Renal pelvis (tissue), 12 donors: ENCODE measurements at places on chromosomes 7 and 10. TPM values are rescaled to one million over a fixed set of nuclear protein-coding genes. Genes with fewer than 3 reads are reported as not detected.

DNA sequence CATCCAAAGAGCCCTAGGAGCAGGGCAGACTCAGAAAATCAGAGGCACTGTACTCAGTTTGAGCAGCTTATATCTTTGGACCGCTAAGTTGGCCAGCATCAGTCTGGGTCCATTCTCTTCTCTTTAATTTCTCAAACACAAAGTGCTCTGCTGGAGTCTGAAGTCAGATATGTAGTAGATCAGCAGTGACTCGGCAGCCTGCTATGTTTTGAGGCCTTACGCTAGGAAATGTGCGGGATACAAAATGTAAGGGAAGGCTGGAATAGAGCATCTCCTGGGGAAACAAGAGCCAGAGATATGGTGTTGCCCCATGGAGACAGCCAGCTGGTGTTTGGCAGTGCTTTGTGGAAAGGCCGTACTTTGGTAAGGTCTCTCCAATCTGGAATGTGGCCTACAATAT, 60.6 kb upstream of the VKORC1L1 start:
- DNase-seq: no peak

DNA sequence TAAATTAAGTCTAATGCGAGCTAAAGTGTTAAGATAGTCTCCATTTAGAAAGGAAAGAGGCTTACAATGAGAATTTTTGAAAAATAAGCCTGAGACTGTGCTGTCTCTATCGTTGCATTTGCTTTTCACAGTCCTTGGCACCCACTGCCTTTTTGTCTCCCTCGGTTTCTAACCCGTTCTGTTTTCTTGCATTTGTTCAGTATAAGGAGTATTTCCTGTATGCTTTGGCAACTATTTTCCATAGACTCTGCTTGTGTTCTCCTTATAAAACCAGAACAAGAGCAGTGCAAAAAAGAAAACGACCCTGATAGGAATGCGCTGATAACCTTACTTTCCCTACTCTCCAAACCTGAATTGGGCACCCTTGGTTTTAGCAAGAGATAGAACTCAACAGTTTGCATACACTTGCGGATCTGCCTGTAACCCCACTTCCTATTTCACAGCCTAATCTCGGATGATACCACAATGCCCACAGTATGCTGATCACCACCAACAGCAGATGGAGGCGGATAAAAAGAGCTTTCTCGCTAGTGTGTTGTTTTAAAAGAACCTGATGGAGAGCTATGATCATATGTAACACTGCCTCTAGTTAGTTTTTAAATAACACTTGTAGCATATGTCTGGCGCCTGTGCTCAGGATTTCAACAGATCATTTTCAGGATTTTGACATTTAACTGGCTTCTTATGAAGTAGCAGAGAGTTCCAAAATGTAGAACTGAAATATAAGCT, 1.6 kb upstream of the ARHGAP12 start:
- no peak for DNase-seq

DNA sequence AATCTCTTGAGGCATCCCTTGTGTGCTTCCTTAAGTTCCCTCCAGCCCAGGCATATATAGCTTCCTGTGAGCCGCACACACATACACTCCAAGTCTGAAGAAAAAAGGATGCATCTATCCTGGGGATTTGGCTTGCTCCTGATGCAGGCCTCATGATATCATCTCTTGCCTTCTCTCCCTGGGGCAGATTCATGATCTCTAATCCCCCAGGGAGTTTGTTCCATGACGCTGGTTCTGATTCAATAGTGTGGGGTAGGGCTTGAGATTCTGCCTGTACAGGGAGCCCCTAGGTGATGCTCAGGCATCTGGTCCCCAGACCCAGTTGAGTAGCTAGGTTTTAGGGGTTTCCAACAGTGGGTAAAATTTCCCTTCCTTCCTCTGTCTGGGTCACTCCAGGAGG, 1.5 kb downstream of the PON1 start:
- no peak for DNase-seq

DNA sequence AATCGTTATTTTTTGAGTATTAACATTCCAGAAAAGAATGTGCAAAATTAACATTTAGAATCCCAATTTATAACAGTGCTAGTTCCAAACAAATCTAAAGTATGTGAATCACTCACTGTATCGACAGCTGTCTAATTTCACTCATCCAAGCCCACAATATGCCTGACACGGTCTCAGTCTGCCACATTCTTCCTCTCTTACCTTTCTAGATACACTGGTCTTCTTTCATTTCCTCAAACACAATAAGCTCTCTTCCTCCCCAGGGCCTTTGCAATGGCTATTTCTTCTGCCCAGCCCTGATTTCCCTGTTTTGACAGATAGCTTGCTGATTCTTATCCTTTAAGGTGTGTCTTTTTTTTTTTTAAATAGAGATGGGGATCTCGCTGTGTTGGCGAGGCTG, 48.8 kb downstream of the UBE2H start:
- no peak for DNase-seq

GRCh38 chr10:14801723-14802122, 27.0 kb upstream of the FAM107B start:
- no peak for DNase-seq

DNA sequence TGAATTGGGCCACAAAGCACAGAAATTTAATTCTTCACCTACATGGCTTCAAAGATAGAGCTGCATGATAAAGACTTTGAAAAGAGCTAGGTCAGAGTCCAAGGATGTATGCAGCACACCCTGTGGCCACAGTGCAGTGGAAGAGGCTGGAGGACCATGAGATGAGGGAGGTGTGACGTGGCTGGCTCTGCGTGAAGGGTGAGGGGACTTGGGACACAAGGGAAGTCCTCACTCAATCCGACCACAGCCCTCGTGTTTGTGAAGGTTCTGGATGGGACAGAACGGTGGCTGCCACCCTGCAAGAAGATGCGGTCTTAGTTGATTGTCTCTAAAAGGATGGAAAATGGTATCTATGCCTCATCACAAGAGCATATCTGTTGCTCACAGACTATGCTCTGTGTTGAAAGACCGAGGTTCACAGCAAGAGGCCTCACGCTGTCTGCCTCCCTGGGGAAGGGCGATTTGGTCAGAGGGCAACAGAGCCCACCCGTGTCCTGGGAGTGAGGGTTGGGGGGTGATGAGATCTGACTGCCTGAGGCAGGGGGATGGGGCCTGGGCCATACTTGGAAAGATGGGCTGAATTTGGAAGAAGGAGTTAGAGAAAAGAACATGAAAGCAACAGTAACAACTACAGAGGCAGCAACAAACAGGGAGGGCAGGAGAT, 174.4 kb upstream of the SHH start:
- no peak for DNase-seq

GRCh38 chr10:74677951-74678350, 148.4 kb upstream of the KAT6B start:
- no peak for DNase-seq

- DNase-seq: no peak
These were observed 20.5 kb upstream of the GATA3 start for GRCh38 chr10:8033812-8034465.

DNA sequence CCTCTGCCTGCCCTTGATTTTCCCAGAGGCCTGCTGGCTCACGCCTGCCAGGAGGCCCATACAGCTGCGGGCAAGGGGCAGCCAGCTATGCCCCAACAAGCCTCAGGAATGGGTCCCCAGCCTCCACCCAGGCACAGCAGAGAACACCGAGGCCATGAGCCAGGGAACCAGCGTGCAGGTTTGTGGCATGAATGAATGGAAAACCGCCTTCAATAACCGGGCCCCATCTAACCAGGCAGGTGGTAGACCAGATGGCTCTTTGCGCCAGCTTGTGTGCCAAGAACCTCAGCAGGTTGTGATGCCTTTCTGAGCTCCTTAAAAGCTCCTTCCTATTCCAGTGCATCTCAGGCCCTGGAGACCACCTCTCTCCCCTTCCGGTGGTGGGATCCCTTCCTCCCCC, 50.2 kb downstream of the ELFN1 start:
- DNase-seq: no peak

GRCh38 chr10:126459878-126460481, 71.7 kb upstream of the ADAM12 start:
- no peak for DNase-seq

GRCh38 chr7:128860158-128861073, 2.2 kb upstream of the ATP6V1F start:
- no peak for DNase-seq

GRCh38 chr10:110423650-110424049, 74.1 kb upstream of the DUSP5 start:
- no peak for DNase-seq

DNA sequence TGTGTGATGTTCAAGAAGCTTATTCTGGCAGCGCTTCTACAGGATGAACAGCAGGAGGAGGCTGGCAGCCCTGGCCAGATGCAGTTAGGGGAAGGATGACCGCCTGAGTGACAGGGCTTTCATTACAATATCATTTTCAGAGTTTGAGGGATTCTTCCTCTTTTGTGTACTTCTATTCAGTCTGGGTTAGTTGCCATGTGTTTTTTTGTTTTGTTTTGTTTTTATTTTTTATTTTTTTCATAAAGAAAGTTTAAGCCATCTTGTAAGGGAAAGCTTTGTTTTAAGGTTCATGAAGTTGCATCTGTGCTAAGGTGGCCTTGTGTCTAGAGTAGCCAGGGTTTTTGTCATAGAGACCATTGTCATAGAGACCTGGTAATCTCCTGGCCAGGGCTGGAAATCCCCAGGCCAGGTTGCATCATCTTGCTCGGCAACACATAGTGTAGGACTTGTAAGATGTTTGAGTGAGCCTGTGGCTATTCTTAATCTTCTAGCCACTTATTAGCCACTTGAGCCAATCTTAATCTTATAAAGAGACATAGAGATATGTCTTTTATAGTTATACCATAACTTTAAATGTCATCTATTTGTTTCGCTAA, 230.5 kb upstream of the TMEM229A start:
- DNase-seq: no peak

- DNase-seq: no peak
These were observed 120.0 kb downstream of the PDE1C start for GRCh38 chr7:31950091-31950755.

- no peak for DNase-seq
These were observed 1.0 kb downstream of the CNPY1 start for GRCh38 chr7:155545348-155545747.

DNA sequence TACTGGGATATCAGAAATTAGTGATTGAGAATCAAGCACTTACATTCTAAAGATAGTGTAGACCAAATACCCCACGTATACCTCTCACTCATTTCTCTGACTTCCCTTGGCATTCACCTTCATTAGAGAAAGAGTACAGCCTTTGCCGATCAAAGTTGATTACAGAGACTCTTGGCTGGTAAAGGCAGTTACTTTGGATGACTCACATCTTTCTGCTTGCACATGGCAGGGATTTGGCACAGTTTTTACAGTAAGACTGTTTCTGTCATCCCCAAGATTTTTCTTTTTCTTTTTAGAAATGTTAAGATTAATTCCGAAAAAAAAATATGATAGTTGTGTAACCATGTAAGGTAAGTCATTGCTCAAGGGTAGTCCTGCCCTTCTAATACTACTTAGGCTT, 143.0 kb downstream of the TSPAN12 start:
- no peak for DNase-seq

DNA sequence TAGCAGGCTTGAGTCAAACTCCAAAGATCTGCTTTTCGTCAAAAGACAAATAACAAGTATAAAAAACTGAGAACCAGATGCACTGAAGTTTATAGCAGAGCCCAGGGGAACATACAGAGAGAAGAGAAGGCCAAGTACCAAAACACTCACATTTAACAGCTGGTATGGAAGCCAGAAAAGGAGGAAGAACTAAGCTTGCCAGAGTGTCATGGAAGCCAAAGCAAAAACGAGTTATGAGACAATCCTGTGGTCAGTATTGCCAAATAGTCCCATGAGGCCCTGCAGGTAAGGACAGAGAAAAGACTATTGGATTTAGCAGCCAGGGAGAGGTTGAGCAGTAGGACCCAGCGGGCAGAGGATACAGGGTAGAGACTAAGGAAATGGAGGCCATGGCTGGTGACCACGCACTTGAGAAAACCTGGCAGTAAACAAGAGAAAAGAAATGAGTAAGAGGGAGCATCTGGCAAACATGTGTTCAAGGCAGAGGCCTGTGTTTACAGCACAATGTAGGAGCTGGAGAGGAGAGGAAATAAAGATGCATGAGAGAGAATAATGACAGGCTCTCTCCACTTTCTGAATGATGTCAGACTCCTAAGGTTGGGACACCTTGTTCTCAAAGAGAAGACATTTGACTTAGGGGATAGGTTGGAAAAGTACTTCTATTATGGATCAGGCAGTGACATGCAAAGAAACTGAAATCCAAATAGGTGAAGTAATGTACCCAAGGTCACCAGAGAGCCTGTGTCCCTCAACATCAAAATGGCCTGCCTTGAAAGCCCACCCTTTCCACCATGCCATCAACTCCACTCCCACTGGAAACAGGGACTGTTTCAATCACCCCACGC, 9.1 kb downstream of the CREB3L2 start:
- DNase-seq: no peak

DNA sequence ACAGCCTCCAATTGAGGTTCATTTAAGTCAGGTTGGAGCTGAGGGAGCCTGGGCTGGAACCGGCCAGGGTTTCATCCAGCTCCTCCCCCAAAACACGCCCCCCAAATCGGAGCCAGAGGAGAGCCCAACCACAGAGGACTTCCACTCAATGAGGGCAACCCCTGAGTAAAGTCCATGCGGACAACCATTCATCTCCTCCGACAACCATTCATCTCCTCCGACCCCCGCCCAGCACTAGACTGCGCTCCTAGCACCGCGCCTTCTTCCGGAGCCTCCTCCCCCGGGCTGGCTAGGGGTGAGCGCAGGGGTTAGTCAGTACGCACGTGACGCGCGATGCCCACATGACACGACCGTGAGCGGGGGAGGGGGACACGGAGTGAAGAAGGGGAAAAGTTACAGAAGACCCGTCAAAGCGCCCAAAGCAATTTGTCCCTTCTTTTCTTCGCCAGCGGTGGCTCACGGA, 1.4 kb downstream of the MAGI2 start:
- DNase-seq: peak; percentile 76

DNA sequence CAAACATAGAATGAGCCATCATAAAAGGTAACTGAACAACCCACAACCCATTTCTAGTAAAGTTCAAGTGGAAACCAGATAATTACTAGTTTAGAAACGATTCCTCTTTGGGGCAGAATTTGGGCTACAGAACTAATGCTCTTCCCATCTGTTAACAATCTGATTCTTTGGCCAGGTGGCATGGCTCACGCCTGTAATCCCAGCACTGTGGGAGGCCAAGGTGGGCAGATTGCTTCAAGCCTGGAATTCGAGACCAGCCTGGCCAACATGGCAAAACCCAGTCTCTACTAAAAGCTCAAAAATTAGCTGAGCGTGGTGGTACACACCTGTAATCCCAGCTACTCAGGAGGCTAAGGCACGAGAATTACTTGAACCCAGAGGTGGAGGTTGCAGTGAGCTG, 18.5 kb downstream of the CYP51A1 start:
- no peak for DNase-seq

- DNase-seq: no peak
These were observed 349.0 kb downstream of the TNS3 start for GRCh38 chr7:47232751-47233412.

DNA sequence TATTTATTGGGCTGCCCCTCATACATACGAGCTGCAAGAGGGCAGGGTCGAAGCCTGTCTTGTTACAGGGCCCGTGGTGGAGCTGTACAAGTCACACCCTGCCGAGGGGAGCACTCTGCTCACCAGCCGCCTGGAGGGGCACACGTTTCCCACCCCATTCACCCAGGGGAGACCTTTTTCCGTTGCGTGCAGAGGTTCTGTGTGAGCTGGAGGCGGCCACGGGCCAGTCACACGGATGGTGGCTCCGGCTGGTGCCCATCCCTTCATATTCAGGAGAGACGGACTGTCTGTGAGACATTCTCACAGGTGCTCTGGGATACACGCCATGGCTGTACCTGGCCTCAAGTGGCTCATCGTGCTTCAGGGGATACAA, 47.9 kb upstream of the FAM20C start:
- DNase-seq: no peak

HMX2 gene
- 1.6 TPM for polyA plus RNA-seq

SP8 gene
- not detected for polyA plus RNA-seq

ZNF488 gene
- 4.8 TPM for polyA plus RNA-seq

IGFBP3 gene
- polyA plus RNA-seq: 74.8 TPM

PNLIPRP2 gene
- not detected for polyA plus RNA-seq

YAE1 gene
- 35.9 TPM for polyA plus RNA-seq

PDAP1 gene
- 171 TPM for polyA plus RNA-seq
